ENCODE measurements at places on chromosomes 7 and 10.
A peak's percentile ranks its signal among the peaks of the same experiment; 100 is the strongest.

DNA sequence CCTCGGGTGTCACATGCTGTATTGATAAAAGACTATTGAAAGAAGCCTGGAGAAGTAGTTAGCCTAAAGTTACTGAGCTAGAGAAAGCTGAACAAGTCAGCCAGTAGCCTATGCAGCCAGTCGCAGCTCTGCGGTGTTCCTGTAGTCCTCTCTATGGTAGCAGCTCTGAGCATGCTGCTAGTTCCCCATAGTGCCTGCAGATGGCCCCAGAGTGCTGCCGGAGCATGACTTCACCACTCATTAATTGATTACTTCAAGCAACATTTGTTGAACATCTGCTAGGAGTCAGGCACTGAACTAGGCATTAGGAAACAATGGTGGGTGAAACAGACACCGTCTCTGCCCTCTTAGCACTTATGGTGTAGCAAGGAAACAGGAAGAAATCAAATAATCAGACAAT lies 422.7 kb downstream of the SORCS3 start:
- DNase-seq = peak; percentile 1

DNA sequence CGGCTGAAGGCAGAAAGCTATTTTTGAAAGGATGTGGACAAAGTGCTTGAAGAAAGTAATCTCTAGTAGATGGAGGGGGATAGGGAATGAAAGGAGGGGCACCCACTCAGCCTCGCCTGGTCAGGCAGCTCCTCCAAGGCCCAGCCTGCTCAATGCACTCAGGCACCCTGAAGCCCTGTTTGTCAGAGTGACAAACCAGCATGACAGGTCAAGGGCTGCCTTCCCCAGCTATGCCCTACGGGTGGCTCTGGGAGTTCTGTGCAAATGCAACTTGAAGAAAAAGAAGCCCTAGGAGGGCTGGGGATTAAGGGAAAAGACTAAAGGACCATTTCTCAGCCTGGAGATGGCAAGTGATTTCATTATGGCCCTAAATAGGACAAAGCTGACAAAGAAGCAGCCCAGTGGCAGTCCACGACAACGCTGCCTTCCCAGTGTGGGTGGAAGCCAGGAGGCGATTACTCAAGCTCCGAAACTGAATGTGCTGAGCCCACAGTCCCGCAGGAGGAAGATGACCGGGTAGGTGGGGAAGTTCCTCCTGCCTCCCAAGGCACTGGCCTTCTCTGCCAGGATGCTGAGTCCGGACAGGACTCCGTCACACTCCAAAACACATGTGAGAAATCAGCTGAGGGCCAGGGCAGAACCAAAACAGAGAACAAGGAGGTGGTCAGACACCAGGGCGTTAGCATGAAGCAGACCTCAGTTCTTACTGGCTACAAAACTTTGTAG lies 16.3 kb downstream of the LIPA start:
- no peak for DNase-seq

GRCh38 chr7:20241911-20242261 lies 24.7 kb upstream of the MACC1 start:
- no peak for DNase-seq

DNA sequence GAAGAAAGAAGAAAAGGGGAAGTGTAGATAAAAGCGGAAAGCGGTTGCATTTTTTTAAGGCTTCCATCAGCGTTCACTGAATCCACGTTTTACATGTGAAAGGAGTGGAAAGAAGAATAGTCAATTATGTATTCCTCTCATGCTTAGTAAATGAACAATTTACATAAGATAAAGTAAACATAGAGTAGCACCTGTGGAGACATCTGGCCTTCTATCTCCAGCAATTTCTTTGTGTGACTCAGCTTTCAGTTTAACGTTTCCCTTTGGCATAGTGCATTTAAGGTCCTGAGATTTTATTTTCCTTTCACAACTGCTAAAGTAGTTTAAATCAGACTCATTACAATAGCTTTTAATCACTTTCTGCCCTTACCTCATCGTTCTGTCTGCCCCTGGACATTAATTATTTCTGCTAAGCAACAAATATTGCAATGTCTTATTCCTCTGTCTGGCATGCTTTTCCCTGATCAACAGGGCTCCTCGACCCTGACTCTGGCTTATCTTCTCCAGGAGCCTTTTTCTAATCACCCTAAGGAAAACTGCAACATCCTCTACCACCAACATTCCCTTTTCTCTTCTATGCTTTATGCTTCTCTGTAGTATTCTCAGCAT lies 383.5 kb upstream of the VWC2 start:
- DNase-seq = peak; percentile 2

- no peak for DNase-seq
Observed at GRCh38 chr7:38223306-38223705, 45.3 kb downstream of the STARD3NL start.

DNA sequence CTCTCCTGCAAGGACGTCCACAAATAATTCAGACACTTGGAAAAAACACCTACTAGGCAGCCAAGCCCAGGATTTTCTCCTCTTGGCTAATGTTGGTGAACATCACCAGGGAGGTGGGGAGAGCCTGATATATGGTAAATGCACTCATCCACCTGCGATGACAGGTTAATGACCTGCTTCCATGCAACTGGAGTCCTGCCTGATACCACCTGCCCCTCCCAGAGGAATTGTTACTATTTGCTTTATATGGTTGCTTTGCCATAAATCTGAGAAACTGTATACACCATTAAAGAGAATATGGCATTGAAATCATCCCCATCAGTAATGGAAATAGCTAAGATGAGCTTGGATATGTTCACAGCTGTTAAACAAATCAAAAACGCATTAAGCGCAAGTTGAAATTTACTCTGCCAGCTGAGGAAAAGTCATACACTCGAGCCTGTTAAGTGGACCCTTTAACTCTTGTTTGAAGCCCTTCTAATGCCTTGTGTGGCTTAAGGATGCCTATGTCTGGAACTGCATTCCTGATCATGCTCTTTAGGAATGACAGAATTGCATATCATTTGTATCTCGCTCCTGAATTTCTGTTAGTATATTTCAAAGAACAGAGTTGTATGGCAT lies 208.3 kb downstream of the PRPF18 start:
- no peak for DNase-seq

DNA sequence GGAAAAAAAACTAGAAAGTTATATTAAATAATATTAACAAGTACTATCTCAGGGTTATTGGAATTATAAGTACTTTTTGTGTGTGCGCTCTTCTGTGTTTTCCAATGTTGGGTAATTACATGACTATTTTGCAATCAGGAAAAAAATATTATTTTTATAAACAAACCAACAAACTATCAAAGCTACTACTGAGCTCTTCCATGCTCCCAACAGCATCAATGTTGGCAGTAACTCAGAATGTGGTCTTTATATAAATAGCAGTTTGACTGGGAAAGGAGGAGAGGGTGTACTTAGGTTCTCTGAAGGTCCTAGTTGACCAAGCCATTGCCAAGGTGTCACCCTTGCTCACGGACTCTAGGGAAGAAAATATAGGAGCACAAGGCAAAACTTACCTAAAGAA lies 15.0 kb downstream of the MTERF1 start:
- DNase-seq = no peak

DNA sequence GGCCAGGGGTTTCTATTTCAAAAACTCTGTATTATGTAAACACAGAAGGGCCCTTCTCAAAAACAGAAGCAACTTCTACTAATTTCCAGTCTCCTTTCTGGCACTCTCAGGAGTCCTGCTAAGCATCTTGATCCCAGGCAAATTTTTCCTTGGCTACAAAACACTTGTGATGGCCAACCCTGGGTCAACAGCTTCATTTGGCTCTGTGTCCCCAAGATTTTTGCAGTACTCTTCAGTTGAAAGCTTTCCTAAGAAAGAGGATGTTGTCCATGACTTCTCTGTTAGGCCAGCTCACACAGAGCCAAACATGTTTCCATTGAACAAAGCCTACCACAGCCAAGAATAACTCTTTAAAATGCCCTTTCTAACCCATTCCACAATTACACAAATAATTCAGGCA lies 99.0 kb upstream of the EGR2 start:
- DNase-seq = no peak

- DNase-seq = no peak
Observed at GRCh38 chr7:137342265-137342664, 1.3 kb downstream of the PTN start.

DNA sequence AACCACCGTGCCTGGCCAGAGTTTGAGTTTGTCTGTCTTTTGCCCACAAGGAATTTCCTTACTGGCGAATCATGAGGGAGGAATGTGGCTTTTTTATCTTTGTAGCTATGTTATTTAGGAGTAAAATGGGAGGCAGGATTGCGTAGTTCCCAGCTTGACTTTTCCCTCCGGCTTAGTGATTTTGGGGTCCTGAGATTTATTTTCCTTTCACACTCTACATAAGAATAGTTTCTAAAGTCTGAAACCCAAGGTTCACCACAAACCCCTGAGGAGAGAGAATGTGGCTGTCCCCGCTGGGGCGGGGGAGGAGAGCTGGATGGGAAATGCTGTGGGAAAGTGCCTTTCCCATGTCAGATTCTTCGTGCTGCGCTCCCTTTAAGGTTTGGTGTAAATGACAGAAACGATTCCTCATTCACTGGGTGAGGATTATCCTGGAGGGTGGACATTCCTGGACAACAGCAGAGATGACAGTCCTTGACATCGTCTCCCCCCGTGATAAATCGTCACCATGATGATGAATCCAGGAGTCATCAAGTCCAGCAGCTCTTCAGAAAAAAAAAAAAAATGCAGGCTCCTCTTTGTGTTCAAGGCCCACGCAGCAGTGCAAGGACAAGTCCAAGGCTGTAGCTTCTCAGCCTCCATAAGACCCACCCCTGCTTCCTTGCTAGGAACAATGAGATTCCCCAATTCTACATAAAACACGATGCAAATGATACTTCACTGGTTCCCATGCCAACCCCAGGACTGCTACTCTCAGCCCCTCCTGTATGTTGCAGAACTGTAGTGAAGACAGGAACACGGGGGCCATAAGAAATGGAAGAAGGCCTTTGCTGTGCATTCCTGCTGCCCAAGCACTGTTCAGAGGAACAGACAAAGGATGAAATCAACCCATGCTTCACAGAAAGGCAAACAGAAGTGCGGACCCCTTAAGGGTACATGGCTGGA lies 233.1 kb downstream of the CCDC3 start:
- no peak for DNase-seq

- no peak for DNase-seq
Observed at GRCh38 chr7:77330169-77330882, 85.8 kb downstream of the GSAP start.

DNA sequence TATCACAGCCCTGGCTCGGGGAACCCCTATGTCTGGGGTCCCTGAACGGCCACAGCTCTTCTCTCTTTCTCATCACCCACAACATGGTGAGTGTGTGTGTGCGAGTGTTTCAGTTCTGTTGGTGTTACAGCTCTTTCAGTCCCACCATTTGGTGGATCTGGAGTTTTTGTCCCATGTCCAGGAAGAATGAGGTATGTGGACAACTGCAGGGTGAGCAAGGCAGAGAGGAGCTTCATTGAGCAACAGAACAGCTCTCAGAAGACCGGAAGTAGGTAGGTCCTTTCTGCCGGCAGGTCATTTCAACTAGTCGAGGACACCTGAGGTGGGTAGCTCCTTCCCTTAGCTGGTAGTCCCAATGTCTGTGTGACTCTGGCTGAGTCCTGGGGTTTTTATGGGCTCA lies 9.5 kb downstream of the PAX4 start:
- DNase-seq = no peak

GRCh38 chr7:102169651-102170392 lies 116.8 kb upstream of the SH2B2 start:
- no peak for DNase-seq

DNA sequence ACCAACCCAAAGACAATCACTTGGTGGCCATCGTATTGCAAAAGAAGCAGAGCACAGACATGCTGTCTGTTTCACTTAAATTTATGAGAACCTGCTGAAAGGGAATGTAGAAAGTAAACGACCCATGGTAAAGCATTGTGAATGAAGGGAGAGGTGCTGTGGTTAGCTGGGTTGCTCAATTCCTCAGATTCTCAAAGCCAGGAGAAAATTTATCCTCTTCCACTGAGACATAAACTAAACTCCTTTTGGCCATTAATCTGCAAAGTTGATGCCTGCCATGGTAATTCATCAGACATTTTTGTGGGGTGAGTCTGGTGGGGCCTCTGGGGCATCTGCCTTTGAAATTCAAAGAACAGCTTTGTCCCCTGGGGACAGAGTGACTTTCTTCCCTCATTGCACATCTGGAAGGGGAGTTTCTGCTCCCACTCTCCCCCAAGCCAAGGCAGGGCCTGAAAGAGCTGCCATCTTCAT lies 951.0 kb downstream of the LRMDA start:
- DNase-seq = no peak

DNA sequence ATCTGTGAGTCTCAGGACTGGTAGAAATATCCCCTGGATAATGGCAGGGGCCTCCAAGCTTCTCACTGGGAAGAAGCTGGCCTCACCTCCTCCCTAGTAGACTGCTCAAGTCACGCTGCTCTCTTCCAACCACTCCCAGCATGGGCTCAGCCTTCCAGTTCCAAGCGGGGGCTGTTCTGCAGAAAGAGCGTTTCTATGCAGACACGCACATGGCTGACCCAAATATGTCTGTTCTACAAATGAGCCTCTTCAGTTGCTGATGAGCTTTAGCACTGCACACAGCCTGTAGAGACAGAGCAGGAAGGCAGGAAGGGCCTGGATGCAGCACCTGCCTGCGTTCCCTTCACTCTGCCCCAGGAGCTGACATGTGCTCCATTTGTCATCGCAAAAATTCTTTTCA lies 523.9 kb upstream of the MGMT start:
- DNase-seq = no peak

- no peak for DNase-seq
Observed at GRCh38 chr10:126838316-126838715, 66.9 kb upstream of the DOCK1 start.

- DNase-seq = no peak
Observed at GRCh38 chr10:92430103-92430502, 139.1 kb downstream of the MARCHF5 start.

GRCh38 chr7:138590154-138590553 lies 111.0 kb downstream of the SVOPL start:
- no peak for DNase-seq

GRCh38 chr10:26479766-26480492 lies 41.8 kb downstream of the APBB1IP start:
- DNase-seq = no peak

GRCh38 chr10:102352066-102352715 lies 43.3 kb upstream of the NFKB2 start:
- DNase-seq = peak; percentile 14

- DNase-seq = no peak
Observed at GRCh38 chr7:46215987-46216567, 295.0 kb upstream of the IGFBP3 start.

DNA sequence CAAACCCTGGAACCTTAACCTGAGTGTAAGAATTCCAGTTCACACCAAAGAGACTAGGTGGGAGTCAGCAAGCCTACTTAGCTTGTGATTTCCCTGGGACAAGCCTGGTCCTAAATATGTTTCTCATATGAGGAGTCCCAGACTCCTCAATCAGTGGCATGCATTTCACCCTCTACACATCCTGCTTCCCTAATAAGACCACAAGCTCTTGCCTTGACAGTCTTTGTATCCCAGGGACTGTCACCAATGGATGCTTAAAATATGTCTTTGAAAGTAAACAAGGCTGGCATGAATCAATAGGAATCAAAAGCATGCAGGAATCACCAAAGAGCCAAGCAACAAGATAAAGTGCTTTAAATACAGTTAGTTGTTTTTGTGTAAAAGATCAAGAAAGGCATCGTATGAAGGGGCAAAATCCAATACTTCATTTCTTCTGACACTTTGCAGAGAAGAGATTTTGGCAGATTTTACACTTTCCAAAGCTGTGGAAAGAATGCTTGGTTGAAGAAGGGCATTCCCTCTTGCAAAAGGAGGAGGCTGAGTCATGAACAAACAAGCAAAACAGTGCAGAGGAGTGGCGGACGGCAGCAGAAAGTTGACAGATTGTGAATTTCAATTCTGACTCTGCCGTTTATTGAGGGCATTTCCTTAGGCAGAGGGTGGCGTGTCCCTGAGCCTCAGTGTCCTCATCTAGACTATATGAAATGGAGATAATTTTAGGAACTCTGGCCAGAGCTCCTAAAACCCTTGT lies 8.5 kb upstream of the NFE2L3 start:
- DNase-seq = no peak
